GM12878 (cell line): ENCODE measurements at places on chromosomes 3 and 15. TPM values are rescaled to one million over a fixed set of nuclear protein-coding genes. Genes with fewer than 3 reads are reported as not detected.
A peak's percentile ranks its signal among the peaks of the same experiment; 100 is the strongest.

- DNase-seq: no peak
These were observed 174.5 kb downstream of the OPA1 start for GRCh38 chr3:193767353-193768069.

DNA sequence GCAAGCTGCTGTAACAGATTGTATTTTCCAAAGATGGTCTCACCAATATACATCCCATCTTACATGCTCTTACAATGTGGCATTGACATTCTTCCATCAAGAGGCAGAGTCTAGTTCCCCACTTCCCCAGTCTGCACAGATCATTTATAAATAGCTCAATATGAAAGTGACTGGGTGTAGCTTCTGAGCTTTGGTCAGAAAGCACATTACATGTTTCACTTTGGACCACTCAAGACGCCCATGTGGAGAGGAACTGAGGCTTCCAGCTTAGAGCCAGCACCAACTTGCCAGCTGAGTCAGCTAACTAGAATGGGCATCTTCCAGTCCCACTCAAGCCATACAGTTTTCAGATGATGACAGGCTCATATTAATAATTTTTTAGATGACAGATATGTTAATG, 45.5 kb downstream of the GREM1 start:
- DNase-seq: peak; percentile 13

DNA sequence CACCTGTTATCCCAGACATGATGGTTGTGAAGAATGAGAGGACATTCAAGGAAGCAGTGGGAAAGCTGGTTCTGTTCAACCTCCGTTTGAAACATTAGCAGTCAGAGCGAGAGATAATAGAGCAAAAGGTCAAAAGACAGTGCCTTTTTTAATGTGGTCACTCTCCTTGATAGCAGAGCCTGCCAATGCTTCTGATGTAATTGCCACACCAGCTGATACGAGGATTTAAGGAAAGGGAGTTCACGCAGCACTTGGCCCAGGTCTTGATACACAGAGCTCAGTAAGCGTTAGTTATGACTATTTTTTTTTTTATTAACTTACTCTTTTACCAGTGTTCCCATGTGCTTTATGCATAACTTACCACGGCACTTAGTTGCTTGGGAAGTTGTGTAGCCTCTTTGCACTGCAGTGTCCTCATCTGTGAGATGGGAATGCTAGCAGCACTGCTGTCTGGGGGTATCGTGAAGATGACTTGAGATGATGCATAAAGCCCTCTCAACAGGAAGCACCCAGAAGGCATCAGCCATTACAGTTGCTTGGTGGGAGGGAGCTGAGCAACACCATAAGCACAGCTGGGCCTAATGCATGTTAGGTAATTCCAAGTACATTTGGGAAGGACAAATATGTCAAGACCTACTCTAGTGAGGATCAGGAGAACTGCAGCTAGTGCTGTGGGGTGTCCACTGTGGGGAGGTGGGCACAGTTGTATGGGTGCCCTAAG, 123.3 kb upstream of the RASGRP1 start:
- no peak for DNase-seq

- DNase-seq: no peak
These were observed 329.4 kb upstream of the RORA start for GRCh38 chr15:61558172-61559136.

DNA sequence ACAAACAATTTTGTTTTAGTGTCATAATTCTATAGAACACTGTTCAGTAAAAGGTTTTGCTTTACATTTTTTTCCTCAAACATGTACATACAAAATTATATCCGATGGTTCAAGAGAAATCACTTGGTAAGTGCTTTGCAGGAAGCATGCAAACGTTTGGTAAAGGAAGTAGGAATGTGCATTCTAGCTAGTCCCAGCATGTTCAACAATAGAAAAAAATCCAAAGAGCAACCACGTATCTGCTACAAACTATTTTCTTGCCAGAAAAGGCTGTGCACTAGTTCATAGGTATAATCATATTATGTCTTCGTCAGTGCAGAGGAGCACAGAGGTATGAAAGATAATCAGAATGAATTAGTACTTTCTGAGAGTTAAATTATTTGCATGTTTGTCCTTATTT, 58.0 kb downstream of the GPR160 start:
- DNase-seq: no peak

- no peak for DNase-seq
These were observed 165.1 kb downstream of the NSMCE3 start for GRCh38 chr15:29104566-29104880.

GRCh38 chr3:144229953-144230352, 258.3 kb downstream of the DIPK2A start:
- DNase-seq: no peak

GRCh38 chr15:31238906-31239305, 87.7 kb upstream of the KLF13 start:
- DNase-seq: no peak

GRCh38 chr15:60195611-60196010, 191.5 kb downstream of the FOXB1 start:
- no peak for DNase-seq

- peak; percentile 45 for DNase-seq
These were observed 116.7 kb upstream of the ETV5 start for GRCh38 chr3:186225603-186226002.

- no peak for DNase-seq
These were observed 135.9 kb downstream of the P2RY1 start for GRCh38 chr3:152970851-152971250.

DNA sequence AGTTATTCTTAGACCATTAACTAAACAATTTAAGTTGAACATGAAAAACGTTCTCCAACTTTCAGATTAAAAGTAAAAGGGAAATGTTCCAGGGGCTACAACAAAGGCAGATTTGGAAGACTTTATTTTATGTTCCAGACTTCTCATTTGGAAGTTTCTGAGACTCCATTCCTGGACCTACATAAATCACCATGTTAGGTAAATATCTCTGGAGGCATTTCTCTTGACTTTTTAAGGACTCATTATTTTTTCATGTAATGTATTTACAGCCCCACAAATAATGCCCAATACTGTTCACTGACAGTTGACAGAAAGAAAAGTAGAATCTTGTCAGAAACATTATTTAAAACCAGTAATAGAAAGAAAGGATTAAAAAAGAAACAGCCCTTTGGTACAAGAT, 352.1 kb downstream of the SLC9A9 start:
- DNase-seq: no peak

DNA sequence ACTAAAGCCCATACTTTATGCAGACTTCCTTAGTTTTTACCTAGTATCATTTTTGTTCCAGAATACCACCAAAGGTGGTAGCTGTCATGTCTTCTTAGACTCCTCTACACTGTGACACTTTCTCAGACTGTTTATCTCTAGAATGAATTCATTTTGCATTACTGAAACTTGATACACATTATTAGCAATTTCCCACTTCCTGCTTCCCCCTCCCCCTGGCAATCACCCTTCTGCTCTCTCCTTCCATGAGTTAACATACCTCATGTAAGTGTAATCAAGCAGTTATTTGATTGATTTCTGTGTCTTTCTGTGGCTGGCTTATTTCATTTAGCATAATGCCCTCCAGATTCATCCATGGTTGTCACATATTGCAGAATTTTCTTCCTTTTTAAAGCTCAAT, 204.9 kb downstream of the STAG1 start:
- DNase-seq: peak; percentile 9

GRCh38 chr15:87619161-87619960, 637.2 kb downstream of the NTRK3 start:
- DNase-seq: no peak

- DNase-seq: no peak
These were observed 240.9 kb downstream of the RBMS3 start for GRCh38 chr3:29521751-29522150.

GRCh38 chr15:96273317-96274086, 57.0 kb upstream of the NR2F2 start:
- peak; percentile 25 for DNase-seq

LEKR1 gene
- polyA plus RNA-seq: 2.6 and 4.1 TPM in 2 replicates

CTDSPL gene
- polyA plus RNA-seq: not detected in 2 replicates

STRIT1 gene
- polyA plus RNA-seq: not detected in 2 replicates

RRP9 gene
- 85.6 and 91.5 TPM in 2 replicates for polyA plus RNA-seq

SOX2 gene
- polyA plus RNA-seq: 0.06 TPM in 1 of 2 replicates, not detected in the other

BFSP2 gene
- polyA plus RNA-seq: 18.6 and 20.4 TPM in 2 replicates

DUOXA2 gene
- polyA plus RNA-seq: not detected in 2 replicates
